ENCODE measurements at places on chromosomes 5 and 9.

GRCh38 chr9:123437201-123437600 lies 81.2 kb downstream of the CRB2 start:
- DNase-seq = no peak

DNA sequence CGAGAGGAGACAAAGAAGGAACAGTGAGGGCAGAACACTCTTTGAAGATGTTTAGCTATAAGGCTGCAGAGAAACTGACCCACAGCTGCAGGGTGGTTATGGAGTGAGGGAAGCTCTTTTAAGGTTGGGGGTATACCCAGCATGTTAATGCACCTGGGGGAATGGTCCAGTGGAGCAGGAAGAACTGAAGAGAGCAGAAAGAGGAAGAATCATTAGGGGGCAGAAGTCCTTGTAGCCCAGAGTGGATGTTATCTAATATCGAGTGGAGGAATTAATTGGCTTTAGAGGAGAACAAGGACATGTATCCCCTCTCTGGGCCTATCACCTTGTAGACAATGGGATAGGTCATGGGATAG lies 7.7 kb downstream of the IL4 start:
- no peak for DNase-seq

DNA sequence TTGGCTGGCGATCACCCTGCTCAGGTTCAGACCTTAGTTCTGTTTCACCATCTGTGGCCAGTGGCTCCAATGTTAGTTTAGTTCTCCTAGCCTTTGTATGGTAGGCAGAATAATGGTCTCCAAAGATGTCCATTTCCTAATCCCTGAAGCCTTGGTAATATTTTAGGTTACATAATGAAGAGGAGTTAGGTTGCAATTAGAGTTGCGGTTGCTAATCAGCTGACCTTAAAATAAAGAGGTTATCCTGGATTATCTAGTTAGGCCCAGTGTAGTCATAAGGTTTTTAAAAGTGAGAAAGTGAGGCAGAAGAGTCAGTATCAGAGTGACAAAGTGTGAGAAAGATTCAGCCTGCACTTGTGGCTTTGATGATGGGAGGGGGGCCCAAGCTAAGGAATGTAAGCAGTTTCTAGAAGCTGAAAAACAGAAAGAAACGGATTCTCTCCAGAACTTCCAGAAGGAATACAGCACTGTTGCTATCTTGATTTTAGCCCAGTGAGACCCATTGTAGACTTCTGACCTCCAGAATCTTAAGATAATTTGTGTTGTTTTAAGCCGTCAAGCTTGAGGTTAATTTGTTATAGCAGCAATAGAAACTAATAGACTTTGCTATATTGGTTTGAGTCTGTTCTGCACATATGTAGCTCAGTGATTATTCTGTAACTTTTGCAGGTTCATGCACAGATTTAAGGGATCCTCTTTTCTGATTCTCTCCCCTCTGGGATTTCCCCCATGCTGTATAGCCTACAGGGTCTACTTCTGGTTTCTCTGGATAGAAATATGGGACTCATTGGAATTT lies 21.6 kb downstream of the LNPEP start:
- DNase-seq = no peak

DNA sequence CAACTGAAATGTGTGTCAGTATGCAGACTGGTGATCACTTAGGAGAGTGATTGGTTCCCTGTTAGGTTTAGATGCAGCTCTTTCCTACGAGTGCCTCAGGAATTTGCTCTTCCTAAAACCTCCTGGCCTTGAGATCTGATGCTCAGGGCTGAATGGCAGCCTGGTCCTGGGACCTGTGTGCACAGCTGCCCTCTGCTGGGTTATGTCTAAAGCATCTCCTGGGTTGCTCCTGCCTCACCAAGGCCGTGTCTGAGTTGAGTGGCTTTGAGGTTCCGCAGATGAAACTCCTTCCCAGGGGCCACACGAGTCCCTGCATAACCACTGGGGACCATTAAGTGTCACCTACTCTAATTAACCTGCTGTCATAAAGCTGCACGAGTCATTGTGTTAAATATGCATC lies 59.5 kb downstream of the MVB12B start:
- no peak for DNase-seq

GRCh38 chr5:28328681-28329080 lies 1290.3 kb upstream of the CDH9 start:
- DNase-seq = no peak

DNA sequence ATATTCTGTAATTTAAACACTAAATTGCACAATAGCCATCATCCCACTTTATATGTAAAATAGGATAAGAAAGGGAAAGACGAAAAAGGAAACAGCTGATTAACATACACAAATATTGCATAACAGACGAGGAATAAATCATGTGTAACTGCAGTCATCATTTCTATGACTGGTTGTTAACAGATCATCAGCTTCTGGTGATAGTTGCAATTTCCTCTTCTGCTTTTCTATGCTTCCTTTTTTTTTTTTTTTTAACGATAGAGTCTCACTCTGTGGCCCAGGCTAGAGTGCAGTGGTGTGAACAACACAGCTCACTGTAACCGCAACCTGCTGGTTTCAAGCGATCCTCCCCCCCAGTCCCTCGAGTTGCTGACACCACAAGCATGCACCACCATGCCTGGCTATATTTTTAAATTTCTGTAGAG lies 22.5 kb upstream of the JAKMIP2 start:
- peak; percentile 27 for DNase-seq

DNA sequence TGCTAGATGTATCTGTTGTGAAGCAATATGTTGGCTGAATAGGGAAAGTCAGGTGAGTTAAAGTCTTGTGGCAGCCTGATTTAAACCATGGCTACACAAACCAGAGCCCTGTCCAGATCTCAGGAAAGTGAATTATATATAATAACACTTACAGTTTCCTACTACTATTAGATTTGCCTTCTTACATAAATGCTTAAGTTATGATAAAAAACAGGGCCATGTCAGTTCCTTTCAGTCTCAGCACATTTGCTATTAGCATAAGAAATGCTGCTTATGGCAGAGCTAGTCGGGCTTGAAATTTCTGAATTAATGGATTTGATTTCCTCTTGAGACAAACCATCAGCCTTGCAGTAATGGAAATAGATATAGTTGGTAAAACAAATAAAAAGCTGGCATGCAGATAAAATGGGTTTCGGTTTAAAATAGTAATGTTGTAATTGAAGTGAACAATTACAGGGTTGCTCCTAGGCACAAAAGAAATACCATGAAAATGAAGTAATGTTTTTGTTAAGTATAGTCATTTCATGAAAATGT lies 664.2 kb upstream of the ZNF608 start:
- DNase-seq = no peak

GRCh38 chr9:107472581-107473340 lies 16.8 kb downstream of the KLF4 start:
- DNase-seq = no peak

DNA sequence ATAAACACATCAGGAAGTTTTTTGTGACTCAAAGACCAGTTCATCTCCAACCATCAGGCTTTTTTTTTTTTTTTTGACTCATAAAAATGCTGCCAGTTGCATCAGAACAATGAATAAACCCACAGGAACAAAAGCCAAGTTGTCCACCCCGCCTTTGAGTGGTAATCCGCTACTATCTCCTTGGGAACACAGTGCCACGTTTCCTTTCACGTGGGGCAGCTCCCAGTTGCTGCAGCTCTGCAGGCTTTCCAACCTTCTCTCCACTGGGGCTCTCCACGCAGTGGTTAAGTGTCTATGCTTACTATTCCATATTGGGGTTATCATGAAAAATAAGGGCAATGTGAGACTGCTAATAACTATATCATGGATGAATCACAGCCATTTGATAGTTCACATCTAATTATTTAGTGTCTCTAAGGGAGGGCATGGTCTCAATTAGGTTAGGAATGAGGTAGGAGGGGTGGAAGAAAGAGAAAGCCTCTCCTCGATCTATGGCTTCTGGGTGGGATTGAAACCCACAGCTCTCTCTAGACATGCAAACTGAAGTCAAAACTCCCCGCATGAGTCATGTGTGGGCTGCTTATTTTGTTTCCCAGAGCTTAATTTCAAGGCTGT lies 55.8 kb upstream of the ACTBL2 start:
- DNase-seq = no peak

GRCh38 chr9:137761032-137761431 lies 116.5 kb upstream of the CACNA1B start:
- DNase-seq = peak; percentile 41

GRCh38 chr5:6950250-6950649 lies 237.0 kb downstream of the TENT4A start:
- no peak for DNase-seq

DNA sequence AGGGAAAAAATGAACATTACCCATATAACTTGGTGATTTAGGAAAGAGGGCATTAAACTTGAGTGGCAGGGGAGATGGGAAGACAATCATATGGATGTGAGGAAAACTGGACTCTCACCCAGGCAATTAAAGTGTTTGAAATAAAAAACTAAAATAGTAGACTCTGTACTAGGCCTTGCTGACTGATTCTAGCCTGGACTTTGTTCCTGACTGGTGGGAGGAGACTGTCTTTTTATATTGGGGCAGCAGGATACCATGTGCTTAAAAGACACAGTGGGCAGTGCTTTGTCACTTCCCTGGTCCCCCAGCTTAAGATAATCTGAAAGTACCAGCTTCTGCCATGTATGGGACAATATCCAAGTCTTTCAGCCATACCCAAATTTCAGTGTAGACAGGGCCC lies 107.0 kb downstream of the ACTL7B start:
- no peak for DNase-seq

- no peak for DNase-seq
Measured at GRCh38 chr9:31799953-31800609, 584.4 kb upstream of the ACO1 start.

DNA sequence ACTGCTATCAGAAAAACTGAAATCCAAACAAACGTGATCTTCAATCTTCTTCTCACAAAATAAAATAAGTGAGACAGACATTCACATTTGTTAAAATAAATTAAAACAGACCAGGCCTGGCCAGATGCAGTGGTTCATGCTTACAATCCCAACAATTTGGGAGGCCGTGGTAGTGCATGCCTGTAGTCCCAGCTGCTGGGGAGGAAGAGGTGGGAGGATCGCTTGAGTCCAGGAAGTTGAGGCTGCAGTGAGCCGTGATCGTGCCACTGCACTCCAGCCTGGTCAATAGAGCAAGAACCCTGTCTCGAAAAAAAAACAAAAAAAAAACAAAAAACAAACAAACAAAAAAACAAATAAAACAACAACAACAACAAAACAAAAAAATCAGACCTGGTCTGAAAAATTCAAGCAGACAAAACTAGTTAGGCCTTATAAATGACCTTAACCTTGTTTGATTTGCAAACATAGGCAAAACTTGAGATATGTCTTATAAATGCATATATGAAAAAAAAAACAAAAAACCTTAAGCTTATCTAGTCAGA lies 10.8 kb downstream of the MAPKAP1 start:
- DNase-seq = no peak

DNA sequence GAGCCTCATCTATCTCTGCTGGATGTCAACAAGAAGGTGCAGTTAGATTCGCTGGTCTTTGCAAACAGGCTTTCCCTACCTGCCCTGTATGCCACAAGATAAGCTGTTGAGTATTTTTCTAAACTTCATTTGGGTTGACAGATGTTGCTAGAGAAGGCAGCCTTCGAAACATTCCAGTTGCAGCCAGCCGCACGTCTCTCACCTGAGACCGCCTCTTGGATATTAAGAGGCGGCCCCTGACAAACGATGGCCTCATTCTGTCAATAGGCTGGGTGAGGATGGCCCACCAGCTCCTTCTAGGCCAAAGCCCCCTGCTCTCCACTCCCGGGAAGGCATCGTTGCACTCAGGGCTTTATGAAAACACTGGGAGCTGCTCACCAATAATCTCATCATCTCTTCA lies 181.6 kb downstream of the DAB2IP start:
- DNase-seq = no peak

DNA sequence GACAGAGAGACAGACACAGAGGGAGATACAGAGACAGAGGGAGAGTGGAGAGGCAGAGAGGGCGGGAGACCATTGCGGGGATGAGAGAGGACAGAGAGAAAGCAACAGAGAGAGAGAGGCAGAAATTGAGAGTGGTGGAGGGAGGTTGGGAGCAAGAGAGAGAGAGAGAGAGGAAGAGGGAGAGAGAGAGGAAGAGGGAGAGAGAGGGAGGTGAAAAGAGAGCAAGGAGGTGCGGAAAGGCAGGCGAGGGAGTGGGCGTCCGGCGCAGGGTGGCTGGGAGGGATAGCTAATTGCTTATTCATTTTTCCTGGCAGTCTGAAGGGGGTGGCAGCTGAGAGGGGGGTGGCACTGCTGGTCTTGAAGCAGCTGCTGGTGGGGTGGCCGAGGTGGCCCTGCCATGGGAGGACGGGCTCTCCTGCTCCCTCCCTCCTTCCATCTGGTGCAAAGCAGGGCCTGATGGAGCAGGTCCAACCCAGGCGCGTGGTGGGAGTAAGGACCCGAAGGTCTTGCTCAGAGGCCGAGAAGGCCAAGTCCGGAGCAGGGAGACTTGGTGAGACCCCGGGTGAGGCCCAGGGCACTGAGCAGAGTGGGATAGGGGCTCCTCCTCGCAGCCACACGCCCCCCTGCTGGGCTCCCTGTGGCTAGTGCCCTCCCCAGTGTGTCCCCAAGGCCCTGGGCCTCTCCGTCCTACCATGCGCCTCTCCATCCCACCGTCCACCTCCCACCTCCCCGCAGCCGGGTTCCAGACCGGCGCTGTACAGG lies 25.3 kb upstream of the RNU6ATAC start:
- DNase-seq = no peak

DNA sequence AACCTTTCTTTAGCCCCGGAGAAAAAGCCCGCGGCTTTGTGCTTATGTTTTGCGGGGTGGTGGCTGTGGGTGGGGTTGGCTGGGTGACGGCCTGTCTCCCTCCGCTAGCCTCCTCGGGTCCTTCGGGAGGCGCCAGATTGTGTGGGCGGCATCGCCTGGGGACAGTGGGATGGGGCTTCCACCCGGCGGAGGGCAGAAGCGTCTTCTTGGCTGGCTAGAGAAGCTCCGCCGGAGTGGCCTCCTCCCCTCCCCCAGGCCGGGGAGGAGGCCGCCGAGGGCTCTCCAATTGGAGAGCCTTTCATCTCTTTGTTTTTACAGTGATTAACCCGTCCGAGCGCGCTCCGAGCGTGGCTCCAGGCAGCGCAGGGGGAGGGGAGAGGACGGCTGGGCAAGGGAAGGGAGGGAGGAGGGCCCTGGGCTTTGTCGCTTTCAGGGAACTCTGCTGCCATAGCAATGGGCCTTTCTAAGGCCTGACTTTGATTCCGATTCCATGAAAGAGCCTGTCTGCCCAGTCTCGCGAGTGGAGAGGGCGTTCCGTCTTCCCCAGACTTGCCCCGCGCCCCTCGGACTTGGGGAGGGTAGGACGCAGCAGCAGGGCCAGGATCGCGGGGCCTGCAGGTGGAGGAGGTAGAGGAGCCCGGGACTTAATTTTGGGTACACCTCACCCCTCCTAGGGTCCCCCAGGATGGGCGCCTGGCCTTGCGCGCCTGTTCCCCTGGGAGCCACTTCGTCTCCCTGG lies 36.7 kb upstream of the TIFAB start:
- DNase-seq = no peak

GRCh38 chr9:8012986-8013385 lies 213.4 kb upstream of the DMAC1 start:
- no peak for DNase-seq

DNA sequence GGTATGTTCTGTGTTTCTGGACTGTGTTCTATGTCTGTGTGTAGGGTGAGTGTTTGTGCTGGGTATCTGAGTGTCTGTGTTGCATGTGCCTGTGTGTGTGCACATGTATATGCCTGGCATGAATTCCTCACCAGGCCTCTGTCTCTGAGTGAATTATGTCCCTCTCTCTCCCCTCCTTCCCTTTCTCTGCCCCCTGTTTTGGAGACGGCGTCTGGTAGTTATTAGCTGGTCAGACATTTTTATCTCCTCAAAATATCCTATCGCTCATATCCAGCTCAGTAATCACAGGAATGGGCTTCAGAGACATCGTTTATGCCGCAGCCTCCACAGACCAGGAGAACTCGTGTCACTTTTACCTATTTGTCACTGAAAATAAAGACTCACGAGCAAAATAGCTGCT lies 483.2 kb upstream of the BRINP1 start:
- no peak for DNase-seq

- no peak for DNase-seq
Measured at GRCh38 chr5:96835791-96836191, 28.0 kb upstream of the ERAP1 start.

All from stimulated activated CD8-positive, alpha-beta memory T cell treated with anti-CD3 and anti-CD28 coated beads, Interleukin-4, amount 100 ng/mL, for 48 hours (primary cell).